ENCODE measurements at places on chromosomes 4 and X.

DNA sequence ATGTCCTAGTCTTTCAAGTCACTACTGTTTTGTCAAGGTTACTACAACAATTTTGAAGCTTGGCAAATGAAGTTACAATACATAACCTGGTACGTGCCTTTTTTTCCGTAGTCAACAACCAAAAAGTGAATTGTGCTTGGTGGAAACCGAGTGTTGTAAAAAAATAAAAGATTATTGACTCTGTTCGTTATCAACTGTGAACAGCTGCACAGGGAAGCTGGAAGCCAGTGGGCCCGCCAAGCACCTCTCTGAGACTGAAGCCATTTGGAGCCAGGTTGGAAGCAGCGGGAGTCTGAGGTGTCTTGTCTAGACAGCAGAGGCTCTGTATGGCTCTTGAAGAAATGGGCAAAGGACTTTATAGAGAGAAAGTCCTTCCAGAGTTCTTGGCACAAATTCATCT is 119.0 kb downstream of the GALNTL6 start:
- no peak for DNase-seq

GRCh38 chr4:71473541-71474240 is 134.9 kb downstream of the SLC4A4 start:
- DNase-seq, result no peak

GRCh38 chr4:164508771-164509170 is 245.2 kb upstream of the SMIM31 start:
- DNase-seq, result no peak

DNA sequence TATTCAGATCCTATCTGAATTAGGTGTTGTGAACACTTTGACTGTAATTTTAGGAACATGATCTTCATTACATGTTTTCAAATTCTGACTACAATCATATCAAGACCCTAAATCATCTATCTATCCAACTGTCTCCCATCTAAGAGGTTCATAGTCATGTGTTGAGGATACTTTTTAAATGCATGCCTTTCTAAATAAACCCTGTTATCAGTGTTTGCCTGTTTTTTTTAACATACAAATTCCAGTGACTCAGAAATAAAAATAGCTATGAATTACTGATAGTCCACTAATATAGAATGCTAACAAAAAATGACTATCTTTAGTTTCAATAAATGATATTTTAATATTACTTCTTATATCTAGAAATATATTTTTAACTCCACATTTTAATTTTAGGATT is 8.0 kb downstream of the RAB28 start:
- no peak for DNase-seq

- no peak for DNase-seq
Measured at GRCh38 chr4:155305619-155306018, 71.1 kb downstream of the MAP9 start.

DNA sequence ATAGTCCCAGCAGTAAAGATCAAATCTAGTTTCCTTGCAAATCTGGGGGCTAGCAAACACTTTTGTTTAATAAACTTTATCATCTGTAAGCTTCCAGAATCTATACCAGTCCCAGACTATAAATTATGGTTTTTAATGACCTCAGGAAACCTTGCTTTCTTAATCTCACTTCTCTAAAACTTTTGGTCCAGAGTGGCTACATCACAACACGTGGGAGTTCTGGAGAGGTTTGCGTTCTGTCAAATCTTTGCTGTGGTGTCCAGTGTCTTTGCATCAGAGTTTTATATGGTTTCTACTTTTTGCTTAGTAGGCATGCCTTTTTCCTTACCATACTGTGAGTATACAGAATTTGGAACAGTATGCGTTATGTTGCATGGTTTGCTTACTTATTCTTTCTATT is 193.9 kb downstream of the ANK2 start:
- no peak for DNase-seq

DNA sequence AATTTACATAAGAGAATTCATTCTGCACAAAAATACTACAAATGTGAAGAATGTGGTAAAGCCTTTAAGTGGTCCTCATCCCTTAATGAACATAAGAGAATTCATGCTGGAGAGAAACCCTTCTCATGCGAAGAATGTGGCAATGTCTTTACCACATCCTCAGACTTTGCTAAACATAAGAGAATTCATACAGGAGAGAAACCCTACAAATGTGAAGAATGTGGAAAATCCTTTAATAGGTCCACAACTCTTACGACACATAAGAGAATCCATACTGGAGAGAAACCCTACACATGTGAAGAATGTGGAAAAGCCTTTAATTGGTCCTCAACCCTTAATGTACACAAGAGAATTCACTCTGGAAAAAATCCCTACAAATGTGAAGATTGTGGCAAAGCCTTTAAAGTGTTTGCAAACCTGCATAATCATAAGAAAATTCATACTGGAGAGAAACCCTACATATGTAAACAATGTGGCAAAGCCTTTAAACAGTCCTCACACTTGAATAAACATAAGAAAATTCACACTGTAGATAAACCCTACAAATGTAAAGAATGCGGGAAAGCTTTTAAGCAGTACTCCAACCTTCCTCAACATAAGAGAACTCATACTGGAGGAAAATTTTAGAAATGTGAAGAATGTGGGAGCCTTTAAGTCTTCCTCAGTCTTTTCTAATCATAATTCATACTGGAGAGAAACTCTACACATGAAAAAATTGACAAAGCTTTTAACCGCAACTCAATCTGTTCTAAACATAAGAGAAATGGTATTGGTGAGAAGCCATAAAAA is 37.4 kb downstream of the ZNF718 start:
- DNase-seq, result no peak

- no peak for DNase-seq
Measured at GRCh38 chr4:128364565-128364964, 77.0 kb upstream of the PGRMC2 start.

DNA sequence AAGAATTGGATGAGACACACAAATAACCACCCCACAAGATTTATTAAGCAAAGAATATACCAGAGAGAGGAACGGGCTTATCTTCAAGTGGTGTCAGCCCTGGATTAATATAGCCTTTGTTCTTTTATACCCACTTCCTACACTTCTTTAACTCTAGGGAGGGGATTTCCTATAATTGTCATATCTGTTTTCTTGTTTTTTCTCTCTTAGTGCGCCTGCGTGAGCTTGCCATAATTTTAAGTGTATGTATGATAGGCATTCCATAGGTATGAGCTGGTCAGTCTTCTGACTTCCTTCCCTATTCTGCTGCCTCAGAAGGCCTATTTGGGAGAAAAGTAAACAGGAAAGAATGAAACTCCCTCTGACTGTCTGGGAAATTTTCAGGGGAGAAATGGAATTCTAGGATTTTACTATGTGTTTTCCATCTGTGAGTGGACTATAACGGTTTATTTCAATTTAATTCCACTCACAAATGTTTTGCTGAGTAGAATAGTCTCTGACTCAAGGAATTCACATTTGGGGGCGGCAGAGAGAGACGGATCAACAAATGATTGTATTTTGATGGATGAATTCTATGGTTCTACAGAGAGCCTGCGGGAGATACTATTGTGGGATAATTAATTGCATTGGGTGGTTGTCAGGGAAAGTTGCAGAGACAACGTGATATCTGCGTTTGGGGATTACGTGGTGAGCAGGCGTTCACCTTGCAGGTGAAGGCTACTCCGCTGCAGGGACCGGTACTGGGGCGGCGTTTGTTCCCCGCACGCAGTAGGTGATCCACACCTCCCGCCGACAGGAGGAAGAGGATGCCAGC is 626 bp upstream of the CEP135 start:
- peak; percentile 31 for DNase-seq

- DNase-seq, result no peak
Measured at GRCh38 chrX:10945498-10945897, 165.6 kb upstream of the HCCS start.

GRCh38 chr4:2395584-2395983 is 22.9 kb downstream of the ZFYVE28 start:
- no peak for DNase-seq

DNA sequence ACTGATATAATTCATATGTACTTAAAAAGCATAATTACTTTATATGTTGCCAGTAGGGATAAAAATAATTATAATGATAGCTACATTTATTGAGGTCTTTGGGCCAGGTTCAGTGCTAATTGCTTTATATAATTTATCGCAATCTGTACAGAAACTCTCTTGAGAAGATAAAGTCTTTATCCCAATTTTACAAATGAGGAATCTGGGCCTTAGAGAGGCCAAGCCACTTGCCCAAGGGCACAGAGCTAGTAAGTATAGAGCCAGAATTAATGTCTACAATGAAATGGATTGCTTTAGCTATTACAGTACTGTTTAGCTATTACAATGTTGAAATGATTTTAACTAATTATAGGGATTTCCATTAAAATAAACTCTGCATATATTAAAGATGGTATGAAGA is 30.6 kb upstream of the TBC1D1 start:
- DNase-seq, result no peak

DNA sequence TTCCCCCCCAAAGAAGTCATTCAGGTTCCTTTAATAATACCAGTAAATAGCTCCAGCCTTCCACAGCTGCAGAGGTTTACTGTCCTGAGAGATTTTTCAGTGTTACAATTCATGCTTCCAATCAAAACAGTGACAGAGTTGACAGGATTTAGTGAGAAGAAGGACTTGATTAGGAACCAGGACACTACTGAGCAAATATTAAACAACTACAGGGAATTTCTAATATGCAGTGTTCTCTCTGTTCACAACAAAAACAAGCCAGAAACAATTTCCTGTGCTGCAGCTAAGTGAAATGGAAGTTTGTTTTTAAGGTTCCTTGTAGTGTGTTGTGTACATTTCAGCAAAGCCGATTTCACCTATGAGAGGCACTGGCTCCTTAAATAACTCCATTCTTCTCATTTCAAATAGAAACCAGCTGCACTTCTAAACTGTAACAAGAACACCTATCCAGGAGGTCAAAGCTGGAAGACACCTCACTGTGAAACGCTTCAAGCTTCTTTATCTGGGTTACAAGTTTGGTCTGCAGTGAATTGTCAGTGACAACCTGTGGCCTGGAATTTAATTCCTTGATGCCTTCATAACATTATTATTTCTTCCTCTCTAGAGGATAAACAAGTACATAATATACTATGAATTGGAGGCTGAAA is 149.3 kb downstream of the RASL11B start:
- no peak for DNase-seq

Measured in eye (tissue), 1 donor.